Body of pancreas (tissue), 4 donors: ENCODE measurements at places on chromosomes 1 and 21. TPM values are rescaled to one million over a fixed set of nuclear protein-coding genes. Genes with fewer than 3 reads are reported as not detected.
A peak's percentile ranks its signal among the peaks of the same experiment; 100 is the strongest.

WDR64 gene
- not detected for total RNA-seq

GRCh38 chr1:165287329-165287728 lies 69.2 kb downstream of the LMX1A start:
- no peak for DNase-seq
- no peaks in the 10 kb centered on the region for H3K36me3 ChIP-seq

DNA sequence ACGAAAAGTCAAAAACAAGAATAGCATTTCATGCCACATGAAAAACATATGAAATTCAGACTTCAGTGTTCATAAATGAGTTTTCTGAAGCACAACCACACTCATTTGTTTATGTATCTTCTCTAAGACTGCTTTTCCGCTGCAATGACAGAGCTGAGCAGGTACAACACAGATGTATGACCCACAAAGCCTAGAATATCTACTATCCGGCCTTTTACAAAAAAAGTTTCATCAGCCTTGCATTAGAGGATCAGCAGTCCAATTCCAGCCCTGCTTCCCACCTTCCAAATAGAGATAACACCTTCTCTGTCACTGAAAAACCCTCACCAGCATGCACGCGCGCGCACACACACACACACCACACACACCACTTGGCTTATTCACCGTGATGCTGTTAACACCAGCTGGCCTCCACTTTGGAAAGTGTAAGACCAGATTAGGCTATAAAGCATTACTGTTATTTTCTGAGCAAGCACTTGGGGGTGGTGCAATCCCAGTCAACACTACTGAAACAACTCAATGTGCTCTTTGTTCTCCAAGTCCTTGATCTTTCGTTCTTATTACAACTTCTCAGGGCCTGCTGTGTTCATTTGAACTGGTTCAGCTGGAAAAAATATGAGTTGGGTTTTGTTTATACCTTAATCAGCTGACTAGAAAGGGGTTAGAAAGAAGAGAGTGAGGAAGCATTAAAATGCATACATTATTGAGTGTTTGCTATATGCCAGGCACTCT lies 90.0 kb downstream of the GLUL start:
- H3K27me3 ChIP-seq = no peaks in the 10 kb centered on the region
- peak overlapping the region; percentile 40 for H3K27ac ChIP-seq
- no peak overlapping the region for H3K4me3 ChIP-seq
- H3K36me3 ChIP-seq = no peaks in the 10 kb centered on the region
- H3K4me1 ChIP-seq = peaks cover 30% of the 10 kb centered on the region

GRCh38 chr1:20008391-20008841 lies 29.0 kb upstream of the PLA2G2A start:
- no peaks in the 10 kb centered on the region for H3K27me3 ChIP-seq
- no peaks in the 10 kb centered on the region for H3K36me3 ChIP-seq
- peaks cover 14% of the 10 kb centered on the region for H3K4me1 ChIP-seq
- H3K4me3 ChIP-seq = no peak overlapping the region

SELENBP1 gene
- total RNA-seq = 52.1 TPM

DNA sequence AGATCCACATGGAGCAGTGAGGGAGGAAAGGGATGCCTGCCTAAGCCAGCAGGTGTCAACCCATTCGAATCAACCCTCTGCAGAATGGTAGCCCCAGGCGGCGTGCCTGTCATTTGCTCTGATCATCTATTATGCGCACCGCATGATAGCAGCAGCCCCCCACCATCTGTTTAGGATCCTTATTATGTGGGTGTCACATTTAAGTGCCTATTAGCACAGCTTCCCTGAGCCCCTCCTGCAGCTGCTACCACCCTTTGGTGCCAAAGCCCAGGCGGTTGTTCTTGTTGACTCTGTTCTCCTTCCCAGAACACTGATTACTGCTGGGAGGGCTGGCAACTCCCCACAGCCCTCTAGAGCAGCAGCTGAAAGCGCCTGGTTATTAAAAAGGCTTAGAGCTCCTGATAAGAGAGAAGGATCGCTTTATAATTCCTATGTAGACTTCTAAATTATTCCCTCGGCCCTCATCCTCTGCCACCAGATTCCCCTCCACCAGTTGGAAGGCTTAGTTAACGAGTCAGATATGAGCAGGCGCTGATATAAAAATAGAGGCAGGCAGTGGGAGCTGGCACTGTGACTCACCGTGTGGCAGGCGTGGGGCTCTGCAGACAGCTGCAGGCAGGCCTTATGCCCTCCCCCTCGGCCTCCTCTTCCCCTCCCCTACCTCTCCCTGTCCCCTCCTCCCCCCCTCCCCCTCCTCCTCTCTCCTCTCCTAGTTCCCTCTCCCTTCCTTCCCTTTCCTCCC lies 23.0 kb downstream of the ACTA1 start:
- H3K27me3 ChIP-seq = no peaks in the 10 kb centered on the region
- H3K36me3 ChIP-seq = no peaks in the 10 kb centered on the region
- H3K27ac ChIP-seq = peak overlapping the region; percentile 54
- DNase-seq = peak; percentile 87
- H3K4me1 ChIP-seq = peaks cover 29% of the 10 kb centered on the region
